NCI-H1694 (cell line): ENCODE measurements at places on chromosomes 13 and 19.
A peak's percentile ranks its signal among the peaks of the same experiment; 100 is the strongest.

DNA sequence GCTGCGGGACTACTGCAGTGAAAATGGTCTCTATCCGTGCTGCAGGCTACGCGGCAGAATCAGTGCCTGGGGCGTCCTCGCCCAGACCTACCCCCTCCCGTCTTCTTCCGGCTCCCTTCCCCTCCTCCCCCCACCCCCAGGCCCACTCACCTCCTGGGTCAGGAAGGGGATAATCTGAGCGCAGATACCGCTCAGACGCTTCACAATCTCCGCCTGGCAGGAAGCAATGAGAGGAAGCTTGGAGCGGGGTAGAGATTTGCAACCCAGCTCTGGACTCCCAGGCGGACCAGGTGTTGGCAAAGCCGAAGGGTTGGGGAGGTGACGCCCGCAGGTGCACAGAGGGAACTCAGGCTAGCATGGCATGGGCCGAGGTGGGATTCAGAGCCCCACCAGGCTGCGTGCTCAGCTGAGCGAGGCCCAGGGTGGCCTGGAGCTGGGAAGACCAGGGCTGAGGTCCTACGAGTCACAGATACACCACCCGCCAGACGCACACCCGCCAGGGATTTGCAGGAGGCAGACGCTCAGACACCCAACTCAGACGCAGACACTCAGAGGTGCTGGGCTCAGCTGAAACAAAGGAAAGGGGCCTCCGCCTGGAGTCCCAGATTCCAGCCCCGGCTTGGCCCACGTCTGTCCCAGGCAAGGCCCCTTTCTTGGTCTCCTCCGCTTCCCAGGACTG lies 4.1 kb downstream of the TLE2 start:
- DNase-seq = no peak

GRCh38 chr13:35886332-35887114 lies 244.7 kb downstream of the DCLK1 start:
- DNase-seq = no peak

DNA sequence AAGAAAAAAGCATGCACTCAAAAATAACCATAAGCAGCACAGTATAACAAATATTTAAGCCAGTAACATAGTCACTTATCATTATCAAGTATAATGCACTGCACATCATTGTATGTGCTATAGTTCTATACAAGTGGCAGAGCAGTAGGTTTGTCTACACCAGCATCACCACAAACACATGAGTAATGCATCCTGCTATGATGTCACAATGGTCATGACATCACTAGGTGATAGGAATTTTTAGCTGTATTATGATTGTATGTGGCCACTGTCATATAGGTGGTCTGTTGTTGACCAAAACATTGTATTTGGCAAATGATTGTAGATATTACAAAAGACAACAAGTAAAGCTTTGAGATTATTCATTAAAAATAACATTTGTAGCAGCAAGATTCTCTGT lies 860.7 kb upstream of the GPC6 start:
- no peak for DNase-seq

- DNase-seq = no peak
Observed at GRCh38 chr19:41925208-41926003, 2.8 kb downstream of the ERFL start.

DNA sequence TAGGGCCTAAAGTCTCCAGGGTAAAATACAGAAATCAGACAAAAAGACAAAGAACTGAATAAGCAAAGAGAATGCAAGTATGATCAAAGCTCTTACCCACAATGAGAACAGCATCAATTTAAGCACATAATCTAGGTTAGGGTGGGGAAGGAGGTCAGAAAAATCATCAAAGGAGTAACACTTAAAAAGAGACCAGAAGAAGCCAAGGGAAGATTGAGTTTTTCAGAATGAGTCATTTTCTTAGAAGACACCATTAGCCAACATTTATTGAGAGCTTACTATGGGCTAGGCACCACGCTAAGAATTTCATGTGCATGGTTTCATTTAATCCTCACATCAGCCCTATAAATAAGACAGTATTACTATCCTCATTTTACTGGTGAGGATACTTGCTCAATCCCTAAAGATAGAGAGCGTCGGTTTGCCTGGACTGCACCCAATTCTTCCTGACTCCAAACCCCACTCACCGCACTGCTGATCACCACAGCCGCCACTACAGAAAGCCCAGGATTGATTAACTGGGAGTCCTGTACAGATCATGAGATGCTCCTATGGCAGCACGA lies 1.7 kb upstream of the SHISA2 start:
- DNase-seq = no peak

- DNase-seq = no peak
Observed at GRCh38 chr13:42967660-42968059, 24.4 kb downstream of the EPSTI1 start.

- DNase-seq = no peak
Observed at GRCh38 chr13:94267581-94268366, 211.7 kb downstream of the DCT start.

- DNase-seq = no peak
Observed at GRCh38 chr13:99385161-99385560, 78.0 kb upstream of the GPR183 start.

GRCh38 chr19:54073829-54074228 lies 7.3 kb downstream of the TARM1 start:
- DNase-seq = no peak

GRCh38 chr13:84934911-84935310 lies 864.3 kb downstream of the SLITRK6 start:
- no peak for DNase-seq

DNA sequence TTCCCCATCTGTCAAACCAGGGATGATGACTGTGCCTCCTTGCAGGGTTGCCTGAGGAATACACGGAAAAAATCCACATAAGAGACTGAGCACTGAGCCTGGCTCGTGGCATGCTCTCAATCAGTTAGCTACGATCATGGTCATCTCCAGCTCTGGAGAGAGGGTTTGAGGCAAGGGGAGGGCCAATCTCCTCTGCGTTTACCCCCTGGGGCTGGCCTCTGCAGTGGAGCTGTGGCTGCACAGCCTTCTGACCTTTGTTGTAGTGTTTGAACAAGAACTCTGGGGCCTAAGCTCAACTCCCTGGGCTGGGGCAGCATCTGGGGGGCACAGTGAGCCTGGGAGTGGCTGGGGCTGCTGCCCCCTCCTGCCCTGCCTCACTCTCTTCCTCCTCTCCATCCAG lies 5.9 kb downstream of the LRRC4B start:
- DNase-seq = no peak

DNA sequence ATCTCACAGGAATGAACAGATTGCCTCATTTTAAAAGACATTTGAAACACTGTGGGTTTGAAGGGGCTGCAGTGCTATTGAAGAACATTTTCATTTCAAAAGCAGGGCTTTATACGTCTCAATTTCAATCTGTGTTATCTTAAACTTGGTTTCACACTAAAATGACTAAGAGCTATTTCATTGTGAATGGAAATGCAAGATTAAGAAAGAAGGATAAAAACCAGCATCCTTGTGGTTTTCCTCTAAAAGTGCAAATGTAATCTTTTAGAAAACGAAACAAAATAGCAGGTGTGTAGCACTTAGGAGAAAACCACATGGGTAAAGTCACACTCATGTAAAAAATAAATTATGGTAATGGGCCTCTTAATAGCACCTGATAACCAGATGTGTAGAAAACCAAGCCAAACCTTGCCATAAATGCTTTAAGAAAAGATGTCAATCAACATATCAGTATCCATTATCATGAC lies 397.7 kb downstream of the GPC6 start:
- no peak for DNase-seq

DNA sequence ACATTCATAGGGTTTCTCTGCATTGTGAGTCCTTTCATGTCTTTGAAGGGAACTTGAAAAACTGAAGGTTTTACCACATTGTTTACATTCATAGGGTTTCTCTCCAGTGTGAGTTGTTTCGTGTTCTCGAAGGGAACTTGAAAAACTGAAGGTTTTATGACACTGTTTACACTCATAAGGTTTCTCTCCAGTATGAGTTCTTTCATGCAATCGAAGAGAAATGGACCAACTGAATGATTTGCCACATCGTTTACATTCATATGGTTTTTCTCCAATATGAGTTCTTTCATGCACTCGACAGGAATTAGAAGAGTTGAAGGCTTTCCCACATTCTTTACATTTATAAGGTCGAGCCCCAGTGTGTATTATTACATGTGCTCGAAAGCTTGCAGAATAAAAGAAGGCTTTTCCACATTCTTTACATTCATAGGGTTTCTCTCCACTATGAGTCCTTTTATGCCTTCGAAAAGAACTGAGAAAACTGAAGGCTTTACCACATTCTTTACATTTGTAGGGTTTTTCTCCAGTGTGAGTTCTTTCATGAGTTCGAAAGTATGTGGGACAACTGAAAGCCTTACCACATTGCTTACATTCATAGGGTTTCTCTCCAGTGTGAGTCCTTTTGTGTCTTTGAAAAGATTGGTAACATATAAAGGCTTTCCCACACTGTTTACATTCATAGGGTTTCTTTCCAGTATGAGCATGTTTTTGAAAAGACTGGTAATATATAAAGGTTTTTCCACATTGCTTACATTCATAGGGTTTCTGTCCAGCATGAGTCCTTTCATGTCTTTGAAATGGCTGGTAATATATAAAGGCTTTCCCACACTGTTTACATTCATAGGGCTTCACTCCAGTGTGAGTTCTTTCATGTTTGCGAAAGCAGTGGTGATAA lies 20.7 kb downstream of the ZNF14 start:
- no peak for DNase-seq

- no peak for DNase-seq
Observed at GRCh38 chr19:58196901-58197616, 14.2 kb downstream of the ZNF274 start.

GRCh38 chr13:44075113-44075512 lies 195.4 kb downstream of the LACC1 start:
- peak; percentile 49 for DNase-seq

- DNase-seq = no peak
Observed at GRCh38 chr13:113359571-113359970, 4.4 kb downstream of the GRTP1 start.
